ENCODE measurements at places on chromosomes 5 and 9. TPM values are rescaled to one million over a fixed set of nuclear protein-coding genes. Genes with fewer than 3 reads are reported as not detected.
A peak's percentile ranks its signal among the peaks of the same experiment; 100 is the strongest.

Gene PSD2
- 0.68 TPM for total RNA-seq

- no peak for DNase-seq
These were observed 13.2 kb downstream of the TSC1 start for GRCh38 chr9:132931178-132931735.

- no peak for DNase-seq
These were observed 110.0 kb downstream of the PAX5 start for GRCh38 chr9:36924071-36924470.

Gene INSYN2B
- total RNA-seq, result 0.35 TPM

DNA sequence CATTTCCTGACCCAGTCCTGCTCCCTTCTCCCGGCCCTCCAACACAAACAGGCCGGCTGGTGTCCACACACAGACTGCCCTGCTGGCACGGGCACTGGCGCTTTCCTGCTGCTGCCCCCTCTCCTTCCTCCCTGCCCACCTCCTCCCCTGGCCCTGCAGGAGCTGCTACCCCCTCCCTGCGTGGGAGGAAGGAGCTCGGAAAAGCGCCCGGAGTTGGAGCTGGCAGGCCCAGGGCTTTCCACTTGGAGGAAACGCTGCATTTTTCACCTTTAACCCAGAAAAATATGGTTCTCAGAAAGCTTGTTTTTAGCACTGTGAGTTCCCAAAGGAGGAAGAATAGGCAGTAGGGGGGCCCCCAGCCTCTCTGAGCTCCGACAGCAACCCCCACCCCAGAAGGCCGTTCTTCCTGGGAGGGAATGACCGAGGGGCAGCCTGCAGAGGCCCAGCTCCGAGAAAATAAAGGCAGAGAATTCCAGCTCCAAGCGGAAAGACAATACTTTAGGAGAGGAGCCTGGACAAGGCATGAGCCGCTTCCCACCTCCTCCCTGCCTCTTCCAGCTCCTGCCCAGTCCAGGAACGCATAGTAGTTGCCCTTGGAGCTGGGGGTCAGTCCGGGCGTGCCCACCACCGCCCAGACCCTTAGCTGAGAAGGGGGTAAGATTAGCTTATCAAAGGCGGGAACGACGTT, 88.9 kb downstream of the LIFR start:
- no peak for DNase-seq

- no peak for DNase-seq
These were observed 21.8 kb downstream of the ELOVL7 start for GRCh38 chr5:60822285-60822556.

Gene CERT1
- 25.5 TPM for total RNA-seq

- no peak for DNase-seq
These were observed 338.0 kb downstream of the MAN2A1 start for GRCh38 chr5:110027527-110028322.

Gene CDC25C
- 22.5 TPM for total RNA-seq

DNA sequence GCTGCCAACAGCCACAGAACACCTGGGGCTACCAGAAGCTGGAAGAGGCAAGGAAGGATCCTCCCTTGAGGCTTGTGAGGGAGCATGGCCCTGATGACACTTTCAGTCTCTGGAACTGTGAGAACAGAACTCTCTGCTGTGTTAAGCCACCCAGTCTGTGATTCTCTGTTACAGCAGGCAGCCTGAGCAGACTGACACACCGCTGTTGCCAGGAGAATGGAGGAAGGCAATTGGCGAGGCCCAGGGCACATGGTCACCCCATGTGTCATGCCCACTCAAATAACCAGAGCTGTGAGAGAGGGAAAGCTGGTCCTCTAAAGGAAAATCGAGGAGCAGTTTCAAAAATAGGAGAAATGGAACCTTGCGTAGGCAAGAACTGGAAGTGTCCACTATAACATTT, 12.0 kb upstream of the KIF4B start:
- no peak for DNase-seq

- DNase-seq, result no peak
These were observed 193.2 kb downstream of the EFNA5 start for GRCh38 chr5:107477492-107477891.

DNA sequence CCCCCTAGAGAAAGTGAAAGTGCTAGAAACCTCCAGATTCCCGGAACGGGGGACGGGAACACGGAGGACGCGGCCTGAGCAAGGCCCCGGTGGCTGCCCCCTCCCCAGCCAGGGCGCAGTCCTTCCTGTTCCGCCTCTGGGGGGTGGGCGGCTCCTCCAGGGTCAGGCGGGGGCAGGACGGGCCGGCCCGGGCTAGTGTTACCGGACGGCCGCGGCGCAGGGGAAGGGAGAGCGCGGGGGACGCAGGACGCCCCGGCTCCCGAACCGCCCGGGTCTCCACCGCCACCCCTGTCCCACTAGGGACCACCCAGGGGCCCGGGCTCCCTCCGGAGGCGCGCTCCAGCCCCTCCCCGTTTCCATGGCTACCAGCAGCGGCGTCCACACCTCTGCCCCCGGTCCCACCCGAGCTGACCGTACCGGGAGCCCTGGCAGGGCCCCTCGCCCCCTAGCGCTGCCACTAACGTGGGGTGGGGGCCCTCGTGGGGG, 579 bp downstream of the SLC12A7 start:
- DNase-seq, result no peak

Gene LTC4S
- 2.4 TPM for total RNA-seq

DNA sequence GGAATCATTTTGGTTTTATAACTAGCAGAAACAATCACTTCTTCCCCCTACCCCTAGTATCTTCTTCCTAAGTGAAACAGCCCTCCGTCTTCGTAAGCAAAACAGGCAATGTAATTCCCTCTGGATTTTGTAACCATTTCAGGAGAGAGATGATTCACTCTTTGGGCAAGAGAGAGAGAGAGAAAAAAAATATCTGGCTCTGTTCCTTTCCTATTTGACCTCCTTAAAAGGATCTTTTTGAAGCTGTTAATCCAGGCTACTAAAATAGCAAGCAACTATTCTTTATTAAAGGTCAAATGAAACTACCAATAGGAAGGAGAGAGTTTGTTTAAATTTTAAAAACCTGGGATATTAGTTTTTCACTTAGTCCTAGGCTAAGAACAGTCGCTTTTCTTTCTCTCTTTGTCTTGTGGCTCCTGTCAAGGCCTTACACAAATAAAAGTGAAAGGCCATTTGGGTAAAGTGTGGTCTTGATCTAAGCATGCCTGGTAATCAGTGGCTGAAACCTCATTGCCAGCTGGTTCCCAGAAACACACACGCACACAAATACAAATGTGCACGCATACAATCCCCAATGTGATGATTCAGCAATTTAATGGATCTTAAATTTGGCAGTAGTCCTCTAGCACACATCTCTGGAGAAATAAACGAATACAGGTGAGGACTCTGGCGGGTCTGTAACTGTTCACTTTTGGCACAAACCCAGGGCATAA, 70.2 kb downstream of the PRUNE2 start:
- no peak for DNase-seq

DNA sequence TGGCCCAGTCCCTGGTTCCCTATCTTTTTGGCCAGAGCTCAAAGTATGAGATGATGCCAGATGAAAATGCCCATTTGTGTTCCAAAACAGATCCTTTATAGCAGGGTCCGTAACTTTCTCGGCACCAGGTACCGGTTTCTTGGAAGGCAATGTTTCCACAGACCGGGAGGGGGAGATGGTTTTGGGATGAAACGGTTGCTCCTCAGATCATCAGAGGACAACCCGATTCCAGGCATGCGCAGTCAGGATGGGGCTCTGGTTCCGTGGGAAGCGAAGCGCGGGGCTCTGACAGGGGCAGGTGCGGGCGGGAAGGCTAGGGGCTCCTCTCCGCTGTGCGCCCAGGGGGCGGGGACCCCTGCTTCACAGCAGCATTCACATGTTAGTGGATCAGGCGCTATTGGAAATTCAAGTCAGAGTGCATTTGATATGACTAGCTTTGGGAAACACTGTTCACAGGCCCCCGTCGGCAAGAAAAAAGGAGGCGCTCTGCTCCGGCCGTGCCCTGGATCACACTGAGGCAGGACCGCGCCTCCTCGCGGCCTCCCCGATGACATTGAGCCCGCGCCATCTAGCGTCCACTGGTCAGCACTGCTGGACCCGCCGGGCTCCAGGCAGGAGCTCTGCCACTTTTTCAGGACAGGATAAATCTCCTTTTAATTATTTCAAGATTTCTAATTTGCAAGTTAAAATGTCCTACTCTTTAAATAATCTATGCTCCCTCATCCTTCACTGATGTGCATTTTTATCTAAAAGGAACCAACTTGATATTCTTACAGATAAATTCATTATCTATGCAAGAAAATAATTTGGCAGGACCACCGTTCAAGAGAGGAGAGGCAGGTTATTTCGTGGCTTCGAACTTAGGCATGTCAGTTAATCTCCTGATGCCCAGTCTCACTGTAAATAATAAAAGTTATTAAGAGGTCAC, 190.0 kb downstream of the FANCC start:
- peak; percentile 89 for DNase-seq

- no peak for DNase-seq
These were observed 13.5 kb upstream of the MCCC2 start for GRCh38 chr5:71573591-71573990.

DNA sequence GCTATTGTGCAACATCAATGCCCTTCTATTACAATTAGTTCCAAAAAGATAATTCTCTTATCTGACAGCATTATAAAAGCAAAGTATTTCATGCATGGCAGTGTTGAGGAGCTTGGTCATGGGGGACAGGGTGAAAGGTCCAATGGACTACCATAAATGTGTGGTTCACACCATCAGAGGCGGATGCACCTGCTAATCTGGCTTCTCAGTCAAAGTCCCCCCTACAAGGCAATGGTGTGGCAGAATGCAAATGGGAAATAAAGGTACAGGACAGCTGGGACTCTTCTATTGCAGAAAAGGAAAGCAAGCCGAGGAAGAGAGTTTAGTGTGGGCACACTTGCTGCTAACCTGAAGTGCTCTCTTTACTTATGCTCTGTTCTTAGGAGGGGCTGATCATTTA, 369.1 kb downstream of the NDUFS4 start:
- no peak for DNase-seq

DNA sequence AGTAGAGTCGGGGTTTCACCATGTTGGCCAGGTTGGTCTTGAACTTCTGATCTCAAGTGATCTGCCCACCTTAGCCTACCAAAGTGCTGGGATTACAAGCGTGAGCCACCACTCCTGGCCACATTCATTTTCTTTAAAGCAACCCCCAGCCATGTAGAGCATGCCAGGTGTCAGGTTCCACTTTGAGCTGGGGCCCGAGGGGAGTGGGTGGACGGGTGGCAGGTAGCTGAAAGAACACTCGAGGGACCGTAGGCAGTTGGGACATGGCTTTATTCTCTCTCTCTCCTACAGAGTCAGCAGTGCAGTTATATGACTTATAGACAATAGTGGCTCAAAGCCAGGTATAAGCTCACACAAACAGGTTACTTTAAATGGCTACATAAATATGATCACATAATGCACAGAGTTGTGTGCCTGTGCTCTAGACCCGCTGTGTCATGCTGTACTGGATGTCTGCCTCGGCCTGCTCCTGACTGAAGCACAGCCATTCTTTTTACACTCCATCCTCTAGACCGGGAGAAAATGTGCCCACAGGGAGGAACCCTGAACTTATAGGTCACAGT, 60.5 kb upstream of the FAM120A start:
- DNase-seq, result no peak

- no peak for DNase-seq
These were observed 332.9 kb downstream of the CSNK1G3 start for GRCh38 chr5:123844873-123845272.

DNA sequence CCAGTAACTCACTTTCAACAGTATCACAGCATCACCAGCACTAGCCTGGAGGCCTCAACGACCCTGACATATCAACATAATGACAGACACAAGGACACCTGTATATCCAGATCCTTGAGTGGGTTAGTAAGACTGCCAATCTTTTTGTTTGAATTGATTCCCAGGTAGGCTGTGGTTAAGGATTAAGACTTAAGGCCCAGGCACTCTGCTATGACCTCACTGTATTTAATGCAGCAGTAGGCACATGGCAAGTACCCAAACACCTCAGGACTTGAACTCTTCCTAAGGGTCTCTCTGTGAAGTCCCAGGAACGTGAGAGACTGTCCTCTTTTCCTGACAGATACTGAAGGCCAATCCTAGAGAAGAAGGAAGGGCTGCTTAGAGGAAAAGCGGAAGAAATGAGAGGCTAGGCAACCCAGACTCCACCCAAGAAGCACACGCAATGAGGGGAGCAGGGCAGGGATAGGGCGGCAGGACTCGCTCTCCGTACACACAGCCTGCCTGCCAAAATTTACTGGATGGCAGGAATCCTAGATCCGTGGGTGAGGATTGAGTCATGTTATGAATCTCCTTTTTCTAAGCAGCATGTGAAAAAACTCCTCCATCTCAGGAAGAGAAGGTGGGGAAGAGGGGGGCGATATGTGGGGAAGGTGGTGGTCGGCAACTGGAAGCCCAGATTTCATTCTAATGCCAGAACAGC, 93.4 kb downstream of the SIL1 start:
- no peak for DNase-seq

DNA sequence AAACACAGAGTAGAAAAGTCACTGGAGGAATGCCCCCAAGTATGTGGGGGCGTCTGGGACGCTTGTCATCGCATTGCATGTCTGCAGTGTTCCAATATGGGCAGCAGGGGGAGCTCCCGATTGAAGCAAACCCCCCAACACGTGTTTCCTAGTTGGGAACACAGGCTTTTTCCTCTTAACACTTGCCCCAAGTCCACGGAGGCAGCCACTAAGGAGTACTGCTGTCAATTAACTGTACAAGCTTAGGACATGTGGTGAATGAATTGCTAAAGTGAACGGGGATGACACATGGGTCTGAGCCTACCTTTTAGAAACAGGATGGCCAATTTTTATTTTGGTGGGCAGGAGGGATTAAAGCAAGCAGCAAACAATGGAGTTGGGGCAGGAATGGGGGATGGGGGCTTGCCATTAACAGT, 2.2 kb downstream of the GABRB2 start:
- DNase-seq, result peak; percentile 48

Gene CKMT2
- total RNA-seq, result not detected

GRCh38 chr5:78919796-78920195, 65.3 kb downstream of the ARSB start:
- no peak for DNase-seq

- DNase-seq, result no peak
These were observed 41.9 kb downstream of the TNFAIP8 start for GRCh38 chr5:119397518-119398380.

GRCh38 chr5:52789378-52789777, 1.7 kb downstream of the ITGA1 start:
- no peak for DNase-seq

DNA sequence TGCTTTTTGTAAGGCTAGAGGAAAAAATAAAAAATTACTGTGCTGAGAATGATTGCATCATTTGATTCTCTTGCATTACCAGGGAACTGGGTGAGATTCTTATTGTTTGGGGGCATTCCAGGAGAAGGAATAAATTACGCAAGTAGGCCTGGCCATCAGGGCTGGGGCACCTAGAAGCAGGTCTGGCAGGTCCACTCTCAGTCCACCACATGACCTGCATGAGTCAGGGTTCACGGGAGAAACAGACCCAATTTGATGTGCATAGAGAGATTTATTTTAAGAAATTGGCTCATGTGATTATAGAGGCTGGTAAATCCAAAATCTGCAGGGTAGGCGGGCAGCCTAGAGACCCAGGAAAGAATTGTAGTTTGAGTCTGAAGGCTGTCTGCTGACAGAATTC, 59.6 kb downstream of the ZNF622 start:
- DNase-seq, result no peak

- peak; percentile 64 for DNase-seq
These were observed 16.9 kb downstream of the IL5 start for GRCh38 chr5:132526290-132526973.

Gene NTNG2
- 2.4 TPM for total RNA-seq

Gene PCDHA12
- 5.5 TPM for total RNA-seq

Gene NR6A1
- total RNA-seq, result 63.7 TPM

Measured in neural crest cell (in vitro differentiated cells).